NCI-H345 (cell line): ENCODE measurements at places on chromosomes 2 and 18.
A peak's percentile ranks its signal among the peaks of the same experiment; 100 is the strongest.

DNA sequence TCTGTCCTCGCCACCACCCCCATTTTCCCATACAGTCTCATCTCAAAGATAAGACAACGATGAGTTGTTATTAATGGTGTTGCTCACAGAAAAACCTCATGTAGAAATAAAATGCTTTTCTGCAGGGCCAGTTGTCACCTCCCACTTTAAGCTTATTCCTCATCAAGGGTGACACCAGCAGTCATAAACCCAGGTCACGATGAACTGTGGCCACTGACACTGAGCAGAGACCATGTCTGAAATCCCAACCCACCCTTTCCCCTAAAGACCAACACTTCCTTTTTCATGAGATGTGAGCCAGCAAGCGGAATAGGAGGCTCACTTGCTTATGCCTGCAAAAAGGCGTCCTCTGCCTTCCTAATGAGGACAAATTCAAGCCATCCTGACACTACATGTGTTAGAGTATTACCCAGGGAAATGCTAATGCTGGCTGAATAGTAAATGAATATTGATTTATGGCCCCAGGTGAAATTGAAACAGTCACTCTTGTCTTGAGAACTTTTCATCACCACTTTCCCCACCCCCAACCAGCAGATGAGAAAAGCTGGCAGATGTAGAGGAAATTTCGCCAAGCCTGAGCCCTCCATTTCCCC, 228.4 kb downstream of the MGAT5 start:
- no peak for DNase-seq

GRCh38 chr2:138087751-138088593, 123.7 kb downstream of the HNMT start:
- peak; percentile 55 for DNase-seq

DNA sequence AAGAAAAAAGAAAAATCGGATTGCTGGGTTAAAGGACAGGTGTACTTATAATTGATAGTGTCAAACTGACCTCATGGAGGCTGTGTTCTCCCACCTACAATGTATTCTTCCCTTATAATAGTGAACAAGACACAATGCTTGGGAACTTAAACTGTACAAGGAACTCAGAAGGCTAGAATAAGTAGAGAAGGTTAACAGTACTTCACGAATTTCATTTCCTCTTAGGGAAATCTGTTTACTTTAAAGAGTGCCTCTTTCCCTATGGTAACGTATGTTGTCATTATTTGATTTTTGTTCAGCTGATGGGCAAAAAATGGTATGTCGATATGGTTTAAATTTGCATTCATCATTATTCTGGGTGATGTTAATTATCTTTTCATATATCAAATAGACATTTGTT, 9.2 kb upstream of the HK2 start:
- no peak for DNase-seq

- no peak for DNase-seq
Measured at GRCh38 chr2:79039944-79040343, 14.4 kb downstream of the REG3G start.

GRCh38 chr2:44753552-44754285, 187.8 kb upstream of the SIX3 start:
- DNase-seq, result no peak

- peak; percentile 72 for DNase-seq
Measured at GRCh38 chr2:176464886-176465564, 195.8 kb downstream of the MTX2 start.

DNA sequence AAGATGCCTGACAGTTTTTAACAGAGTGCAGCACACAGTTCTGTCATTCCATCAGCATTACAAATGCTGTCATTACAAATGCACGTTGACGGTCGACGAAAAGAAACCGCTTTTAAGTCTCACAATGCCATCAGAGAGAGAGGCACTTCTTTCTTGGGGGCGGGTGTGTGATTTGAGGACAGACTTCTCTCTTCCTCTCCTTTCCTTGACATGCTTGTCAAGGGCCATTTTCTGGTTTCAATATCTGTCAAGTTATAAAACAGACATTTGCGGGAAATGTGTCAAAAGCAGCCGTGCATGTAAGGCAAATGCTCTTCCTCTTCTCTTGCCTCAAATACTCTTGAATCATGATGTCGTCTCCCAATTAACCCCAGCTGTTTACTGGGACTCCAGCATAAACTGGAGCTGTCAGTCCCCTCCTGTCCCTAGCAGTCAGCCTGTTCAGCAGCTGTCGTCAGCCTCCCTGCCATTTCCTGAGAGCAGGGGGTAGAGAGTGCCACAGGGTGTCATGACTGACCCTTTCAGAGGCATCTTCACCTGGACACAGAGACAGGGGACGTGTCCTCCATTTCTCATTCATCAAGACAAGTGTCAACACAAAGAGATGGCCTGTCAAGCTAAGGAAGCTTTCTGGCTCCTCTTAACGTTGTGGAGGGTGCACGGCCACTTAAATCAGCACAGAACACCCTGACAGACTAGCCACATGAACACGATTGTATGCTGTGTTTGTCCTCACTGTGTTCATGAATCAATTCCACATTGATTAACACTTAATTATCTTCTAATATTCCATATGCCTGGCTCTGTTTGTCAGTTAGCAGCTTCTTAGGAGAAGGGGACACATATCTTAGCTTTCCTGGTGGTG, 305.4 kb upstream of the RAB6C start:
- DNase-seq, result no peak

DNA sequence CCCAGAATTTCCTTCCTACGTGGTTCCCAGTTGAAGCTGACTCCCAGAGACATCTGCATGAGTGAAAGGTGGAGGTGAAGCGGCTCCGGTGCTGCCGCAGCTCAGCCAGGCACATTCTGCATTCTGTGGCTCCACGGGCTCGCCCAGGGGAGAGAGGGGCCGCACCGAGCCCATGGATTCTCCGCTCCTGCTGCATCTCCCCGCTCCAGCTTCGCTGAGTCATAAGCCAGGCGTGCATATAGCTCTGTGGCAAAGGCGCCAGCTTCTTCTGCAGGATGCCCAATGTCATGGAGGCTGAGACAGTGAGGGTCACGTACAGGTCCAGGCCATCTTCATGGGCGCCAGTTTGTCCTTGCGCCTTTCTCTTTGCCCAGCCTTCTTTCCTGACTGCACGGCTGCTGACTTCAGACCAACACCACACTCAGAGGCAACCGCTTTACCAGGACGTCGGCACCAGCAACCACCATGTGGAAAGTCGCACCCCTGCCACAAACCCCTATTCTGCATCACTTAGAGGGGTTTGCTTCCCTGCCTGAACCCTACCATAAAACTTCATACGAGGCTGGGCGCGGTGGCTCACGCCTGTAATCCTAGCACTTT, 215.7 kb downstream of the MGAT5 start:
- no peak for DNase-seq

- DNase-seq, result no peak
Measured at GRCh38 chr2:218023636-218024035, 20.8 kb upstream of the TNS1 start.

DNA sequence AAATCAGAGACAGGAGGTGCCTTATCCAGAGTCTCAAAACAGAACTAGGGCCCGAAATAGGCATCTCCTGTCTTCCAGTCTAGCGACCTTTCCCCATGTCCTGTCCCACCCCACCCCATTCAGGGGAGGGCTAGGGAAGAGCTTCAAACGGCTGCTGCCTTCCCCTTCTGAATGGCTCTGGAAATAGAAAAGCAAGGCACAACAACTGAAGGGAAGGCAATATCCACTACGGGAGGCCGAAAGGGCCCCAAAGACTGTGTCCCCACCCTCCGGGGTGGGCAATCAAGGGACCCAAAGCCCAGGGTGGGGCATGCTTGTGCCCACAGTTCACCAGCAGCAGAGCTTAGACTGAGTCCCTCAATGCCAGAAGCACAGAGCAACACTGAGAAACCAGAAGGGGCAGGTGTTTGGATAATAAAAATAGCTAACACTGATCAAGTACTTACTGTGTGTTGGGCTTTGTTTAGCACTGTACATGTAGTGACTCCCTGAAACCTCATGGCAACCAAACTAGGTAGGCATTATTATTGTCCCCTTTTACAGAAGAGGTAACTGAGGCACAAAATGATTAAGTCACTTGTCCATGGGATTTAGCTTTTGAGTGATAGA, 38.5 kb downstream of the CYRIA start:
- DNase-seq, result no peak

DNA sequence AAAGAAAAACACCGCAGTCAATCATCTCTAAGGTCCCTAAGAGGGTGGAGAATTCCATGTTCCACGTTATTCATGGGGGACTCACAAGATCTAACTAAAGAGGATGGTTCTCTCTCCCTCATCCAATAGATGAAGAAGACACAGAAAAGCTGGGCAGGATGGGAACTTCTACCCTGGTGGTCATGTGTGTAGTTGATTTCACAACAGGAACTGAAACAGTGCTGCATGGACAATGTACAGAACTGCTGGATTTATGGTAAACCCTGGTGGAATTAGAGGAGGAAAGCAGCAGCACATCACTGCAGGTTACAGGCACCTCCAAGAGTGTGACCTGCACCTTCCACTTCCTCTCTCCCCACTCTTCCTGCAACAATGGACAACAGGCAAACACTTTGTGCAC, 31.4 kb downstream of the FECH start:
- DNase-seq, result no peak
